ENCODE measurements at places on chromosomes 5 and 9. TPM values are rescaled to one million over a fixed set of nuclear protein-coding genes. Genes with fewer than 3 reads are reported as not detected.

The SV2C gene
- not detected for total RNA-seq

The GPR150 gene
- total RNA-seq = 1.9 TPM

The TAF11L5 gene
- total RNA-seq = not detected

The SEMA6A gene
- 2.0 TPM for total RNA-seq

The FIBCD1 gene
- total RNA-seq = not detected

The FOXE1 gene
- not detected for total RNA-seq

The PPIC gene
- 37.0 TPM for total RNA-seq
